ENCODE measurements at places on chromosomes 5 and 9. TPM values are rescaled to one million over a fixed set of nuclear protein-coding genes. Genes with fewer than 3 reads are reported as not detected.

The PCA3 gene
- not detected for total RNA-seq

The AGXT2 gene
- not detected for total RNA-seq

- H3K27ac ChIP-seq: no peak overlapping the region
- DNase-seq: no peak
- no peaks in the 10 kb centered on the region for H3K27me3 ChIP-seq
- no peak overlapping the region for H3K4me3 ChIP-seq
- no peaks in the 10 kb centered on the region for H3K36me3 ChIP-seq
These were observed 107.2 kb downstream of the XRCC4 start for GRCh38 chr5:83184534-83184933.

DNA sequence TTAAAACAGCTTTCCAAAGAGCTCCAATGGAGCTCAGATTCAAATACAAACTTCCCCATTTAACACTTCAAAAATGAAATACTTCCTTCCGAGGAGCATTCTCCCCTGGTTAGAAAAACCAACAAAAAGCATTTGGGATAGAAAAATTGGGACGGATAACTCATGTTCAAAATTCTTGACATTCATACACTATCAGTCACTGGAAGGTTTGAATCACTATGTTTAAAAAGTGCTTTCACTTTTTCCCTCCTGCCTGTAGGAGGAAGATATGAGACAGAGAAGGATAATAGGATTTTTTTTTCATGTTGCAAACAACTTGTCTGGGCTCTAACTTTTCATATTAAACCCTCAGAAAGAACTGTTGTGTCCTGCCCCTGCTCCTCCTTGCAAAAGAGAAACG is 412.0 kb downstream of the ACTL7B start:
- no peak overlapping the region for H3K27ac ChIP-seq
- H3K36me3 ChIP-seq: no peaks in the 10 kb centered on the region
- no peaks in the 10 kb centered on the region for H3K27me3 ChIP-seq
- H3K4me1 ChIP-seq: no peaks in the 10 kb centered on the region
- no peak for DNase-seq

DNA sequence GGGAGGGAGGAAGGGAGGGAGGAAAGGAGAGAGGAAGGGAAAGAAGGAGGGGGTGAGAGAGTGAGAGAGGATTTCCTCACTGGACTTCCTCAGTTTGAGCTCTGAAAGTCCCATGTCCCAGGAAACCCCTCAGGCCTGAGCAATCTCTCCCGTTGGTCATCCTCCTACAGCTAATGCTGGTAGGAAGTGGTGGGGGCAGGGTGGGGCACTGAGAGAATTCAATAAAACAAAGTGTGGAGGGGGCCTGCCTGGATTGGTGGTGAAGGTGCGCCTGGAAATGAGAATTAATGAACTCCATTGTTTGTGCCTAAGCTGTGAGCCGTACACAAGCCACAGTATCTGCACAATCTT is 195.0 kb downstream of the RGS3 start:
- H3K27ac ChIP-seq: no peak overlapping the region
- peaks cover 21% of the 10 kb centered on the region for H3K4me1 ChIP-seq
- no peaks in the 10 kb centered on the region for H3K27me3 ChIP-seq
- DNase-seq: no peak

DNA sequence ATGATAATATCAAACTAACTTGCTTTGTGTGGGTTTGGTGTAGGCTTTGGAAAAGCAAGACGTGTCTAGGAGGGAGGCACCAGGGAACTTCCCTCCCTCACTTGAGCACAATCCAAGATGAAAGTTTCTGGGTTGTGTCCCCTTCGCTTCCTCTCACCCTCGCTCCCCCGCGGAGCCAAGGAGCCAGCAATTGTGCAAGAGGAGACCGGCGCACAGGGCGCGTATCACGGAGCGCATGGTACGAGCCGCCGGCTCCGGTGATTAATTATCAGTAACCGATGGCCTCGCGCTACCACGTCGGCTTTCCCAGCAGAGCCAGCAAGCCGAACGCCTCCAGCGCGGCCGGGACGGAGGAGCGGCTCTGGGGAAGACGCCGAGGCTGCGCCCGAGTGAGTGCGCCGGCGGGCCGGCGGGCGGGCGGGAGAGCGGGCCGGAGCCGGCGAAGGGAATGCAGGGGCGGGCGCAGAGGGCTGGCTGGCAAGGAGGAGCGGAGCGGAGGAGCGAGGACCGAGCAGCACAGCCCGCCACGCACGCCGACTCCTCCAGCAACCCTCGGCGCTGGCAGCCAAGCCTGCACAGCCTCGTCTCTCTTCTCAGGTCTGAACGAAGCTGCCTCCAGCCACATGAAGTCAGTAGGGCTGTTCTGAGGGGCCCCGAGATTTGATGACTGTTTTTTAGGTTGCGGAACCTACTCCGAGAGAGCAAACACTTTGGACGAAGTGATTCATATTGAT is 143.6 kb downstream of the BNC2 start:
- peak overlapping the region; percentile 65 for H3K4me3 ChIP-seq
- H3K27ac ChIP-seq: peak overlapping the region; percentile 79
- no peaks in the 10 kb centered on the region for H3K27me3 ChIP-seq
- peaks cover 14% of the 10 kb centered on the region for H3K4me1 ChIP-seq
- no peaks in the 10 kb centered on the region for H3K36me3 ChIP-seq
- DNase-seq: peak; percentile 75

DNA sequence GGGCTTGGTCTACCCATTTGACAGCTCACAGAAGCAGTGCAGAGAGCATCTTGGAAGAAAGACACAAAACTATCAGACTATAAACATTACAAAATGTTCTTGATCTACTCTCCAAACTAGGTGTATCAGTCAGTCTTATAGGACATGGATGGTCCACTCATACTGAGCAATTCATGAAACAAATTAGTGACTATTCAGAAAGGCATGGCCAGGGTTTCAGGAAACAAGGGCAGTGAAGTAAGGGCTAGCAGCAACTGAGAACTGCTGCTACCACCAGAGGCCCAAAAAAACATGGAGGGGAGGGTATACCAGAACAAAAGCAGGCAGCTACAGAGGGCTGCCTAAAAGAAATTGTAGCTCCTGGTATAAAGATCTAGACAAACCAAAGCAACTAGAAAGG is 287.0 kb downstream of the PIK3R1 start:
- no peaks in the 10 kb centered on the region for H3K27me3 ChIP-seq
- no peak overlapping the region for H3K4me3 ChIP-seq
- DNase-seq: no peak
- no peaks in the 10 kb centered on the region for H3K4me1 ChIP-seq

GRCh38 chr9:112006361-112007020 is 109.9 kb downstream of the UGCG start:
- no peak for DNase-seq
- no peak overlapping the region for H3K4me3 ChIP-seq
- H3K27ac ChIP-seq: no peak overlapping the region
- H3K36me3 ChIP-seq: no peaks in the 10 kb centered on the region
- H3K27me3 ChIP-seq: no peaks in the 10 kb centered on the region
- peaks cover 2% of the 10 kb centered on the region for H3K4me1 ChIP-seq

DNA sequence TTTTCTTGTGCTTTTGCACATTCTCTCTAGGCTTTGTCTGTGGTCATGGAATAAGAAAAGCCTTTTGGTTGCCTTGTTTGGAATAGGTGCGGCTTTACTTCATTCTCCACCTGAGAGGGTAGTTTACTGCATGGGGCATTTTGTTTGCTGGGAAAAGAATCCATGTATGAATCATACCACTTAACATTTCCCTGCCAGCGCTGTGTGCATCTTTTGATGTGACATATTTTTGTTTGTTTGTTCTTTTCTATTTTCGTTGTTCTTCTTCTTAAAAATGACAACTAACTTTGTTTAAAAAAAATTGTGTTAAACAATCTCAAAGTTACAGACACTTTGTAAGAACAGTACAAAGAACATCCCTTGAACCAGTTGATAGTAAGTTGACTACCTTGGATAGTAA is 113.2 kb downstream of the GCNT1 start:
- H3K27ac ChIP-seq: no peak overlapping the region
- no peaks in the 10 kb centered on the region for H3K4me1 ChIP-seq
- peak overlapping the region; percentile 26 for H3K4me3 ChIP-seq
- no peaks in the 10 kb centered on the region for H3K27me3 ChIP-seq

GRCh38 chr9:88818495-88819201 is 172.6 kb upstream of the S1PR3 start:
- H3K4me1 ChIP-seq: no peaks in the 10 kb centered on the region
- no peak for DNase-seq
- H3K4me3 ChIP-seq: no peak overlapping the region
- no peaks in the 10 kb centered on the region for H3K27me3 ChIP-seq

GRCh38 chr9:115035841-115036612 is 81.9 kb downstream of the TNC start:
- no peaks in the 10 kb centered on the region for H3K27me3 ChIP-seq
- peaks cover 5% of the 10 kb centered on the region for H3K4me1 ChIP-seq
- peak; percentile 9 for DNase-seq
- no peak overlapping the region for H3K27ac ChIP-seq
- no peak overlapping the region for H3K4me3 ChIP-seq

GRCh38 chr5:72237879-72238278 is 82.2 kb downstream of the MRPS27 start:
- H3K36me3 ChIP-seq: no peaks in the 10 kb centered on the region
- H3K27me3 ChIP-seq: no peaks in the 10 kb centered on the region
- no peak for DNase-seq
- peaks cover 19% of the 10 kb centered on the region for H3K4me1 ChIP-seq

DNA sequence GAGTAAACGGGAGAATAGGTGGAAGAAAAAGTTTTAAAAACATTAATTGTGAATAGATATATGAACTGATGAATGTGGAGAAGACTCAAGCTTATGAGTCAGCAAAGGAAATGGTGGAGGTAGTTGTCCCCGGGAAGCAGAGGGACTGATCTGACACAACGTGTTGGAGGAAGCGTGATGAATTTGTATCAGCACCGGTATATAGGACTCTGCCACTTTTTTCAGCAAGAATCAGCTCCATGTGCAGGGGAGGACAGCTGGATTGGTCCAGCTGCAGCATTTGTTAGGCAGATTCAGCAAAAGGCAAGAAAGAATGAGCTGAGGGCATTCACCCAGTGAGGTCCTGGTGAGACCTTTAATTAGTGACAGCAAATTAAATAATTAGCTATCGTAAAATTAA is 276.0 kb downstream of the TENT4A start:
- DNase-seq: no peak
- H3K27ac ChIP-seq: no peak overlapping the region
- no peaks in the 10 kb centered on the region for H3K36me3 ChIP-seq
- H3K27me3 ChIP-seq: no peaks in the 10 kb centered on the region

All from gastrocnemius medialis (tissue), 4 donors.